ENCODE measurements at places on chromosomes 12 and 14.

- peak; percentile 98 for DNase-seq
These were observed 233.7 kb downstream of the NTF3 start for GRCh38 chr12:5665615-5666014.

GRCh38 chr12:124513297-124513867 lies 54.0 kb downstream of the NCOR2 start:
- DNase-seq = no peak

DNA sequence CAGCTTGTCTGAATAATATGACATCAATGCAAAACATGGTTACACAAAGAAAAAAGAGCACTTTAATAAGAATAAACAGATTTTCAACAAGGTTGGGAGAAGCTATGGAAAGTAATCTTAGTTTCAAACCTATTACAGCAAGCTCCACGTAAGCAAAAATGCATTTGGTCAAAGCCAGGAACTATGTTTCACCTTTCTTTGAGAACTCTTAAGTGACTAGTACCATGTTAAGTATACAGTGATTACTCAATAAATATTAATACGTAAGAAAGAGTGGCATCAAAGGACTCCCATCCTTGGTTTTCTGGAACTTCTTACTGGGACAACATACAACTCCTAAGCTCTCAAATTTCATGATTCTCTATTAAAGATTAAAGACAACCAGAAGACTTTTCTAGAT lies 80.7 kb downstream of the ABCC9 start:
- no peak for DNase-seq

DNA sequence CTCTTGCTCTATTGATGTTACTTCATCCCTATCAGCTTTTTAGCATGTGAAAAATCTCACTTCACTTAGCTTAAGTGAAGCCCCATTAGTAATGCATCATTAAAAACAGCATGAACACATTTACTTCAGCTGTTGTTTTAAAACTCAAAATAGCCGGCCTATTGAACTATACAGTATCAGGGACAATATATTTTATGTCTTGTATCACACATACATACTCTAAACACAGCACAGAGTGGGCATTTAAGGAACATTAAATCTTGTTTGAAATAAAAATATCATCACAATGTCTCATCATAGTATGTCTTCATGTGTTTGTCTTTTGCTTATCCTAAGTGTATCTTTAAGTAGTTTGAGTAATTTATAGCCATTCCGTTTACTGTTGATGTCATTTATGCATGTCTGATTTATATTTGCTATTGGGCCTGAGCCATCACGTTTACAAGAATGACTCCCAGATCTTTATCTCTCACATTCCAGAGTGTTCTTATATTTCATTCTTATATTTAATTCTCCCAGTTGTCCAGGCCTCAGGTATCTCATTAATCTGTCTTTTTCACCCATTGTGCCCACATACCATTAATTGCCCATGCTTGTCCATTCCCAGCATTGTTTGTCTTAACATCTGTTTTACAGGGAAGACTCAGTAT lies 57.5 kb downstream of the ARHGAP5 start:
- DNase-seq = peak; percentile 41

DNA sequence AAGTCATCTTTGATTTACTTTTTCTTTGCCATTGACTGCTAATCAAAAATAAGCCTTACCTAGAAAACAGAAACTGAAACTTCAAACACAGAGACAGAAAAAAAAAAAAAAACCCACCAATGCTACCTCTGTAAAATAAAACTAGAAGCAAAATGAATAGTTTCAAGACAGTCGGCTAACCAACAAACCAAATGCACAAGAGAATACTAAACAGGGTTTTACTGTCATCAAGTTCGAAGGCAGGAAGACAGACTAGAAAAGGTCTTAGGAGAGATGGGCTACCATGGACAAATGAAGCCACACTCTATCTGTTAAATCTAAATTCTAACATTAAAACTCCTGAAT lies 59.5 kb downstream of the SEL1L start:
- no peak for DNase-seq

DNA sequence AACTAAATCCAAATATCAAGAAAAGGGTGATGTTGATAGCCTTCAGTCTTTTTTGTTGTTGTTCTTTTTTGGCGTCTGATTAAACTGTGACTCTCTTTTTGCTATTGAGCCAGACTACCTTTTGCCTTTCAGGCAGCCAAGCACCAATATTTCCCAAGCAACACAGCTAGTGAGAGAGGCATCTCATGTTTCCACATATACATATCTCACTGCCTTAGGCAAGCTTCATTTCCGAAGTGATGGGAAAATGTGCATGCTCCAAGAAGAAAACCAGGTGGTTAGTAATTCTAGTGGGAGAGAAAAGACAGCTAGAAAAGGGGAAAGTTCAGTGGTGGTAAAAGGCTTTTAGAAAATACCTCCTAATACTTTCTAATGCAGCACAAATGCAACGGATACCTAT lies 277.7 kb downstream of the TMTC2 start:
- DNase-seq = no peak

DNA sequence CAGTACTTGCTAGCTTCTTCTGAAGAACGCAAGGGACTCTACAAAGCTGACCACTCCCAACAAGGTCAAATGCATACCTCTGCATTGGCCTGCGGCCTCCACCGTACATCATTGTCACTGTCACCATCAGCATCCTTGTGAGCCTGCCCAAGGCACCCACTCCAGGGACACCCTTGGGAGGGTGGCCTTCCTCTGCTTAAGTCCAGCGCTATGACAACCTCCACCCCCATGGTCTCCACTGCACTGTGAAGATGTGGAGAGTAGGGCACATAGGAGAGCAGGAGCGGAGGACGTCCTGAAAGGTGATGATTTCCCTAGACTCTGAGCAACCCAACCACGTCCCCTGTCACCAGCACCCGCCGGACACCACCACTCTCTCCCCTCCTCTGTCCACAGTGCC lies 252.8 kb downstream of the ALG10 start:
- DNase-seq = no peak

- no peak for DNase-seq
These were observed 31.5 kb downstream of the KIF26A start for GRCh38 chr14:104169699-104170479.

Measured in fibroblast of skin of back (primary cell).